ENCODE measurements at places on chromosomes 5 and 9.

- DNase-seq = no peak
These were observed 3.6 kb downstream of the FGF18 start for GRCh38 chr5:171422902-171423663.

GRCh38 chr5:178561746-178562264 lies 28.4 kb downstream of the COL23A1 start:
- no peak for DNase-seq

DNA sequence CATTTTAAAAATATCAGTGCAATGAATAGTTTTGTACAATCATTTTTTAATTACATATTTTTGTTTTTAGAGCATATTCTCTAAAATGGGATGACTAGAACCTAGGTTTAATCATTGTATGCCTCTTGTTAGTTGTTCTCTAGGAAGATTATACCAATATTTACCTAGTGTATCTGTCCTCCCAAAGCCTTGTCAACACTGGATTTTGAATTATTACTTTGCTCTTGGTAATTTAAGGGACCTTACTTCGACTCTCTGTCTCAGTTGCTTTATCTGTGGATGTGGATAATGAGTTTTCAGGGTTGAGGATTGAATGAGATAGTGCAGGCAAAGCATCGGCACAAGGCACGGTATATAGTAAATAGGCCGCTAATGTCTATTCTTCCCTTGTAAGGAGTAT lies 10.9 kb upstream of the PIP5K1B start:
- DNase-seq = no peak

DNA sequence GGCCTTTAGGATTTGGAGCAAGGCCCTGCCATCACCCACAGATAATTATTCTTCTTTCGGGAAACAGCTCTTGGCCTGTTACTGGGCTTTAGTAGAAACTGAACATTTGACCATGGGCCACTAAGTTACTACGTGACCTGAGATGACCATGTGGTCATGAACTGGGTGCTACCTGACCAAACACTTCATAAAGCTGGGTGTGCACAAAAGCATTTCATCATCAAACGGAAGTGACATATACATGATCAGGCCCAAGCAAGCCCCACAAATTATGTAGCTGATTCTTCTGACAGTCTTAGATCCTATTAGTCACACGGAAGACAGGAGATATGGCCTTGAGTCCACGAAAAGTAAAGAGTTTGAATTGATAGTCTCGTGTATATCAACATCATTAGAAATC lies 130.9 kb upstream of the FBN2 start:
- DNase-seq = no peak

- DNase-seq = no peak
These were observed 81.3 kb downstream of the PPARGC1B start for GRCh38 chr5:149811453-149811852.

GRCh38 chr5:178785999-178786398 lies 55.5 kb upstream of the ZNF354A start:
- no peak for DNase-seq

- DNase-seq = no peak
These were observed 19.3 kb downstream of the RFK start for GRCh38 chr9:76374783-76375559.

DNA sequence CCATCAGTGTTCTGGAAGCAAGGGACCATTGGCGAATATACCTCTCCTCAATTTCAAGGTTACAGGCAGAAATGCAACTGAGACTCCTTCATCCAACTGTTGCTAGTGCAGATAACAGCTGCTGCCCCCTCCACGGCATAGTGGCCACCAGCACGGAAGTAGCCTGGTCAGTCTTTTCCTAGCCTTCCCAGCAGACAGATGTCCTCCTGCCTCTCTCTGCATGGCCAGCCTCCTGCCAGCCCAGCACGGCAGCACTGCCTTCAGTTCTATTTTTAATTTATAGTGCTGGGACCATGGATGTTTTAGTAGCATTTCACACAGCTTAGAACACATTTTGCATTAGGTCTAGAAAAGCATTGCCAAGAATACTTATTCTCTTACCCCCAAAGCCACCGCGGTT lies 188.6 kb downstream of the CFAP90 start:
- DNase-seq = no peak

GRCh38 chr9:132754236-132754635 lies 84.0 kb downstream of the GTF3C4 start:
- no peak for DNase-seq

DNA sequence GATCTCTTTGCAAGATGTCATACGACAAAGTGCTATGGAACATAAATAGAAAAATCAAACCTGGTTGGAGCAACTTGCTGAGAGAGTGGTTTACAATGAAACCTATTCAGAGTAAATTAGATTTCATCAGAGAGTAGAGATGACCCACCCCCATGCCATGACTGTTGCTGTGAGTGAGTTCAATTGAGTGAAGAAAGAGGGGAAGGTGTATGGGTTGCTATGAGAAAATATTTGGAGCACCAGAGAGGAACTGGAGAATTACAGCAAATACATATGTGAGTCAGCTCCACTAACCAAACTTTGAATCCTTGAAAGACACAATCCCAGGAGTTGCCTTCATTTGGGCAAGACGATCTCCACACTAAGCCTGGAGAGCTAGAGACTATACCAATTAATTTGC lies 217.2 kb downstream of the RFX3 start:
- no peak for DNase-seq
